AG09319 (cell line): ENCODE measurements at places on chromosomes 3 and 15.
A peak's percentile ranks its signal among the peaks of the same experiment; 100 is the strongest.

DNA sequence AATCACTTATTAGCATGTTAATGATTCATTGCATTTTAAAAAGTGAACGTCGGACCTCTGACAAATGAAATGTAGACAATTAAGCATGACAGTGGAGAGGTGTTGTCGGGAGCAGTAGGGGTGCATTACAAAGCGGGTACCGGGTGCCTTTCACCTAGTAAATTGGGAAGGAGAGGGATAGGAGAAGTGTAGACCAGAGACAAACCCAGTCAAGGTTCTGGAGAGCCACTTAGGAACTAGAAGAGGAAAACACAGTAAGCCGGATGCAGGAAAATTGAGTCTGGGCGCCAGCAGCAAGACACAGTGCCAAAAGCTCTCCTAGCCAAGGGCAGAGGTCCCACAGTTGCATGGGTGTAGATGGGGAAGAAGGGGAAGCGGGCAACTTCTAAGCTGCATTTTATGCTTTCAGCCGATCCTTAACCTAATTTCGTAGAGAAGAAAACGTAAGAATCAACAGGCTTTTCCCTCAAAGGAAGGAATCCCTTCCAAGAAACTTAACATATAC is 3.1 kb upstream of the CERS3 start:
- no peak for DNase-seq

GRCh38 chr3:152586974-152587373 is 248.0 kb upstream of the P2RY1 start:
- no peak for DNase-seq

DNA sequence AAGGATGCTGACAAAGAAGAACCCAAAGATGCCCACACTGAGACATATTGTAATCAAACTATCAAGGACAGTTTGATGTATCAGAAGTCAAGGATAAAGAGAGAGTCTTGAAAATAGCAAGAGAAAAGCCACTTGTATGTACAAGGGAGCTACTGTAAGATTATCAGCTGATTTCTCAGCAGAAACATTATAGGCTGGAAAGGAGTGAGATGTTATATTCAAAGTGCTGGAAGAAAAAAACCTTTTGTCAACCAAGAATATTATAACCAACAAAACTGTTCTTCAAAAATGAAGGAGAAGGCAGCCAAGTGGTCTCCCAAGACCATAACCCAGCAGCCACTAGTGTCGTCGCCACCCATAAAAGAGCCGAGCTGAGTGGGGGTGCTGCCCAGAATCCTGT is 93.2 kb downstream of the KLF13 start:
- DNase-seq = no peak

DNA sequence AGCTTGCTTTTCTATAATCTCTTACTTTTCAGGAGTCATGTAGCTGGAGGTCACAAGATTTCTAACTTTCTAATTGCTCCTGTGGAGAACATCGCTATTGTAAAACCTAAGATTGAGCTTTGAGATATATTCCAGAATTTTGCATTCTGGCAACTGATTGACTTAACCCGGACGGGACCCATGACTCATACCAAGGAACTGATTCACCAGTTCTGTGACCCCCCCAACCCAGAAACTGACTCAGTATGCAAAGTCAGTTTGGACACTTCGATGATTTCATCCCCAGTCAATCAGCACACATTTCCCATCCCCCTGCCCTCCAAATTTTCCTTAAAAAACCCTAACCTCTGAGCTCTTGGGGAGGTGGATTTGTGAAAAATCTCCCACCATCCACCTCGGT is 396.5 kb upstream of the GBE1 start:
- peak; percentile 8 for DNase-seq

GRCh38 chr15:87243474-87243873 is 1013.1 kb downstream of the NTRK3 start:
- DNase-seq = no peak

- no peak for DNase-seq
Measured at GRCh38 chr3:67018789-67019526, 20.9 kb downstream of the KBTBD8 start.

DNA sequence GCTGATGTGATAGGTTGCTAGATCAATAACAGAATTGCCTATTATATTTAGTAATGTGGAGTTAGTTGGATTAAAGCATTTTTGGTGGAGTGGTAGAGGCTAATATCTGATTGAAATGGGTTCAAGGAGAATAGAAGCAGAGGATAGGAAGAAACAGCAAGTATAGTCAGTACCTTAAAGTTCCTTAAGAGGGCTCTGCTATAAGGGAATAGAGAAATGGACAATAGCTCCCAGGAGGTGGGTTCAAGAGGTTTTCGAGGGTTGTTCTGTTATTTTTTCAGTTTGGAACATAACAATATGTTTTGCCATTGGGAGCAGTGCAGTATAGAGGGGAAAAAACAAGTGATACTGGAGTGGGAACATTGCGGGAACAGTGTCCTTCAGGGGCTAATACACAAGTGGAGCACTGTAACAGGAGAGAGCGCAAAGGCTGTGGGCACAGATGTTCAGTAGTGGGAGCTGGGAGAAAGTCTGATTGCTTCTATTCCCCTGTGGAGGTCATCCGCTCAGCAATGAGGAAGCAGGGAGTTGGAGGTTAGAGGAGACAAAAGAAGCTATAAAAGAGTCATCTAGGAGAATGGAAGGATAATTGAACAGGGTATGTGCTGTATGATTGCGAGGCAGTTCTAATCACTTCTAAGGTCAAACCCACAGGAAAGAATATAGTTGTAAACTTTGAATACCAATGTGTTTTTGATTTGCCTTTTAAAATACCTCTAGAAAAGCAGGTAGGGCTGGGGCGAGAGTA is 3.3 kb downstream of the MRPS11 start:
- DNase-seq = no peak

- DNase-seq = no peak
Measured at GRCh38 chr3:60803216-60804173, 447.8 kb downstream of the FHIT start.

DNA sequence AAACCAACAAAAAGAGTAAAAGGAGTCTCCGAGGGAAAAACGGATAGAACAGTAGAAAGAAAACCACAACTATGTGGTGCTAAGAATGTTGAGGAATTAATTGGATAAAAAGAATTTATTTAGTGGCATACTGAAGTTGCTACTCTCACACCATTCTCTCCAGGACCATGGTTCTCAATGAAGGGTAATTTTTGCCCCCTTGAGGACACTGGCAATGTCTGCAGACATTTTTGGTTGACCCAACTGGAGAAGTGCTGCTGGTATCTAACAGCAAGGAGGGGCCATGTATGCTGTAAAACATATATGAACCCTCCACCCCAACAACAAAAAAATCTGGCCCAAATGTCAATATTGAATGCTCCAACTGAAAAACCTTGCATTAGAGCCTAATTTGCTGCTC is 85.9 kb upstream of the CSPG5 start:
- DNase-seq = no peak

GRCh38 chr15:29942143-29942542 is 119.9 kb upstream of the TJP1 start:
- no peak for DNase-seq

DNA sequence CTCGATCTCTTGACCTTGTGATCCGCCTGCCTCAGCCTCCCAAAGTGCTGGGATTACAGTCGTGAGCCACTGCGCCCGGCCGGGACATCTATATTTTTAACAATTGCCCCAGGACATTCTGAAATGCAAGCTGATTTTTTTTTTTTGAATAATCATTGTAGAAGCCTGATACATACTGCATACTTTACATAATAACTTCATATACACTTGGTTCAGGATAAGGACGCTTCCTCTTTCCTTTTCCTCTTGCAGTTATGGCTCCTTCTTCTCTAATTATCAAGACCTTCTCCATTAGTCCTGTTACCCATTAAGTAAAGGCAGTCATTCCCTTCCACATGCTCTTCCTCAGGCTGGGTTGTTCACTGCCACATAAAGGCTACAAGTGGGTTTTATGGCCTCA is 58.3 kb downstream of the SLCO3A1 start:
- DNase-seq = no peak

DNA sequence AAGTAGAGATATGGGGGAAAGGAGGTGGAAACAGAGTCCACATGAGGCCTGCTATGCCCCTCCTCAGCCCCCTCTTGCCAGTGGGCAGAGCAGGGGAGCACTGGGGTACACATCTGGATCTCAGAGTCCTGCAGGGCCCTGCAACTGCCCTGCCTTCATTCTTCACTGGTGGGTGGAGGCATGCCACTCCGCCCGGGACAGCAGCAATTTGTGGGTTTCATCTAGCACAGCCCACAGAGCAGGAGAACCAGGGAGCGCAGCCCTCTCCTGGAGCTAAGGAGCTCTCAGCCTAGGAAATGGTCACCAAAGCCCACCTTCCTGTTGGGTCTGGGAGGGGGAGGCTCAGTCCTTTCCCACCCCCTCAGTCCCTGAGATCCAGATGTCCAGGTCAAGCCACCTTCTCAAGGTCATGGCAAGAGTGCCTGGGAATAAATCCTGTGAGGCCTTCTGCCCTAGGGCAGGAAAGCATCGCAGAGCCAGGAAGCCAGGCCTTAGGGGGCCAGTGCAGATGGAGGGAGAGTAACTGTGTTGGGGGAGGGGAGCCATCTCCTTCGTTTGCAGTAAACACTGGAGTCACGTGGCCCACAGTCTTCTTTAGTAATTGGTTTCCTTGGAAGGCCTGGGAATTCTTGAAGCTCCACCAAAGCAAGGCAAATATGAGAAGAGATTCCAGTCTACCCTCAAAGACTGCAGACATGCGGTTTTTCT is 31.0 kb downstream of the ANP32A start:
- DNase-seq = no peak

DNA sequence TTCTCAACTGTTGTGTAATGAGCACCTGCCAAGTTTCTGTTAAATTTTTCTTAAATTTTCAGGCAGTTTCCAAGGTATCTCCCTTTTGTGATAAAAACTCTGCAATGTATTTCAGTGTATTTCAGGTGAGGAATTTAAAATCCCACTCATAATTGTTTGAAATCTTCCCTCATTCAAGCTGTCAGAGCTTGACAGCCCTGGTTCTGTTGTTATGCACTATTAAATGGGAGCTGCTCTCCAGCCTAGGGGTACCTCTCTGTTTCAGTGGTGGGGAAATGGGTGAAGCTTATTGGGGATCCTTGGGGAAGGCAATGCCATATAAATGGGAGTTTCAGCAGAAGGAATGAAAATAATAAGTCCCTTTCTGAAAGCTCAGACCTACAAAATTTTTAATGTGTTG is 178.0 kb upstream of the TMCO5A start:
- no peak for DNase-seq

DNA sequence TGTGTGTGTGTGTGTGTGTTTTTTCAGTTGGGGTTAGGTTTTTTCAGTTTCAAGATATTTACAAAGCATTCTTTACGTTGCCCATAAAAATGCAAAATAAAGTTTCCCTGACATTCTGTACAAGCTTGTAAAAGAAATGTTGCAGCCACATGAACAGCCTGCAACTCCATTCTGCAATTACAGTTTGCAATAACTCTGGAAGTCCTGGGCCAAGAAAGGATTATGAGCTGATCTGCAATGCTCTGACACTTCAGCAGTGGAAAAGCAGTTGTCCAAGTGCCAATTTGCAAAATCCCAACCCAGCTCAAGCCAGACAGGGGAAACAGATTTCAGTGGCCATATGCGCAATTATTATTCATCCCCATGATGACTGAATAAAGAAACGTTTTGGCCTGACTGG is 322.1 kb downstream of the MEX3B start:
- DNase-seq = no peak

DNA sequence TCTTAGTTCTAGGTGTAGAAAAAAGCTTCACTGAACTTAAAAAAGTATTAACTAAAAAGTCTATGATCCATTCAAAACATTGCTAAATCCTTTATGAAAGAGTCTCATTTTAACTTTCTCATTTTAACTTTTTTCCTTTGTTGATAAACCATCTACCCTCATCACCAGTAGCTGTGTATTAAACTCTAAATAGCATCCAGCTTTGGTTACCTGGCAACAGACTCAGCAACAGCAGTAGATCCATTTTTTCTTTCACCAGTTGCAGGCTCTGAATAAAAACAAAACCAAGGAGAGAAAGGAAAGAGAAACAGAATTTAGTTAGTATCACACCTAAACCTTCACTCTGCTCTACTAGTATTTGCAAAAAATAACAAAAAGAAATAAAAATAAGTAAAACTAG is 51.6 kb downstream of the TP53BP1 start:
- no peak for DNase-seq

- DNase-seq = no peak
Measured at GRCh38 chr15:100602823-100603393, 519 bp downstream of the ASB7 start.

GRCh38 chr3:195803289-195803908 is 8.3 kb downstream of the MUC4 start:
- peak; percentile 5 for DNase-seq

DNA sequence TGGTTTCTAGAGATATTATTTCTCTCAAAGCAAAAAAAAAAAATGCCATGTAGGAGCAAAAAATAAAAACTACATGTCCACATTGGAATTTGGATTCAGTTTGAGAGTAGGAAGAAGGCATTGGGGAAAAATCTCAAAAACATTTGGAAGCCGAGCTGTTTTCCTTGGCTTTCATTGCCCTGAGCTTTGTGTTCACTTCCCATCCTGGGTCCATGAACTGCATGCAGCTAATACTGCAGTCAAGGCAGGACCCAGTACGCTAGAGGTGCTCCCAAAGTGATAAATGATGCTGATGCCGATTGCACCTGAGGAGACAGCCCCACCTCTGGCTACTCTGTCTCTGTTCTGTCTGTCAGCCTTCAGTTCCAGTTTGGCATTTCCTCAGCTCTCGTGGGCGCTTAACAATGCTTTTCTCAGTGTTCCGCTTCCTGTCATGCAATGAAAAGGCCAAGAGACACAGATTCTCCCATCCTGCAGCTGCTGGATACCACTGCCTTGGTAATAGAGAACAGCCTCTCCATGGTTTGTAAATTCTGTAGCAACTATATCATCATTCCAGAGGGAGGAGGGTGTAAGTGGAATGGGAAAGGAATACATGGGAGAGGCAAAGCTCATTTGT is 181.8 kb downstream of the RYR3 start:
- no peak for DNase-seq

DNA sequence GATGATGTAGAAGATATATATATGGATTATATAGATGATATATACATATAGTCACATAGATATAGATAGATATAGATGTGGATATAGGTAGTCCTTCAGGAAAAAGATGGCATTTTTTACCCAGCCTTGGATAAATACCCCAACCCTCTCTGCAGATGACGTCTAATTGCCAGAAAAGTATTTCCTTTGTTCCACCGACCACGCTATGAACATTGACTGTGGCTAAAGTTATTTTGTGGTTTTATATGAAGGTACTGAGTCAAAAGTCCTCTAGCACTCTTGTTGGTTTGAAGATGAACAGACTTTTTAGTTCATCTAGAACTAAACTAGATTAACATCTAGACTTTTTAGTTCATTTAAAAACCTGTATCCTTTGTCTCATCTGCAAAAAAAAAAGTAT is 207.7 kb downstream of the PLOD2 start:
- DNase-seq = no peak

- no peak for DNase-seq
Measured at GRCh38 chr3:155448531-155448930, 155.0 kb upstream of the STRIT1 start.

DNA sequence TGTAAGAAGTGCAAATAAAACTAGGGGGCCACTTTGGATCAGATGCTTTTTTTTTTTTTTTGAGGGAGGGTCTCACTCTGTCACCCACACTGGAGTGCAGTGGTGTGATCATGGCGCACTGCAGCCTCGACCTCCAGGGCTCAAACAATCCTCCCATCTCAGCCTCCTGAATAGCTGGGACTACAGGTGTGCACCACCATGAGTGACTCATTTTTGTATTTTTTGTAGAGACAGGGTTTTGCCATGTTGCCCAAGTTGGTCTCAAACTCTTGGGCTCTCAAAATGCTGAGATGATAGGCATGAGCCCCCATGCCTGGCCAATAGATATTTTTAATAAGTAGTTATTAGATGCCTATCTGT is 20.8 kb downstream of the CCR1 start:
- no peak for DNase-seq
